ENCODE measurements at places on chromosomes 7 and 10.
A peak's percentile ranks its signal among the peaks of the same experiment; 100 is the strongest.

GRCh38 chr10:36765782-36766414 lies 359.5 kb upstream of the ANKRD30A start:
- DNase-seq, result no peak

GRCh38 chr7:7251742-7252141 lies 69.4 kb downstream of the C1GALT1 start:
- DNase-seq, result no peak

DNA sequence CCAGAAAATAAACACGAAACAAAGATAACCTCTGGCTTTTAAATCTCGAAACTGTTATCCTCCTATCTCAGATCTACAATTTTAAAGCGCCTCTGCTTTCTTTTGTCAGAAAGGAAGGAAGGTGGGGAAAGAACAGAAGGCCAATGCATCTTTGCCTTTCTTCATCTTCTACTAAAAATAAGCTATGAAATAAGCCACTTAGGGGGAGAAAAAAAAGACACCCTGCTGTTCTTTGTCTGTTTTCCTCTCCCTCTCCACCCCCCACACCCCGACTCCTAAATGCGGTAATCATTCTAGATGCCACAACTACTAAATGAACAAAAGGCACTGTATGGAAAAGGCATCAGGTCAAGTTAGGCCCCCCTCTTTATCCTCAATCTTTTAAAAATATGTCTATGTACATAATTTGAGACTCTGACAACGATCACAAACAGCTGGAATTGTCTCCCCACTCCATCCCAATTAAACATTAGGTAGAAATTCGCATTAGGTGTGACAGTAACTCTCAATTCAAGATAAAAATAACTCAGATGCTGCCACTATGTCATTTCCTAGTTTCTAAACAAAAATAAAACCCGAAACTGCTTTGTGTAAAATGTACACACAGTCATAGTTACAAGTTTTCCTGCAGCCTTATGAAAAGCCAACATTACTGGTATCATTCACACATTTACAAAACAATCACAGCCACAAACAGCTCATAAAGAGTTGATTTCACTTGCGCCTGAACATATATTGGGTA lies 2.4 kb downstream of the UBE2H start:
- peak; percentile 37 for DNase-seq

DNA sequence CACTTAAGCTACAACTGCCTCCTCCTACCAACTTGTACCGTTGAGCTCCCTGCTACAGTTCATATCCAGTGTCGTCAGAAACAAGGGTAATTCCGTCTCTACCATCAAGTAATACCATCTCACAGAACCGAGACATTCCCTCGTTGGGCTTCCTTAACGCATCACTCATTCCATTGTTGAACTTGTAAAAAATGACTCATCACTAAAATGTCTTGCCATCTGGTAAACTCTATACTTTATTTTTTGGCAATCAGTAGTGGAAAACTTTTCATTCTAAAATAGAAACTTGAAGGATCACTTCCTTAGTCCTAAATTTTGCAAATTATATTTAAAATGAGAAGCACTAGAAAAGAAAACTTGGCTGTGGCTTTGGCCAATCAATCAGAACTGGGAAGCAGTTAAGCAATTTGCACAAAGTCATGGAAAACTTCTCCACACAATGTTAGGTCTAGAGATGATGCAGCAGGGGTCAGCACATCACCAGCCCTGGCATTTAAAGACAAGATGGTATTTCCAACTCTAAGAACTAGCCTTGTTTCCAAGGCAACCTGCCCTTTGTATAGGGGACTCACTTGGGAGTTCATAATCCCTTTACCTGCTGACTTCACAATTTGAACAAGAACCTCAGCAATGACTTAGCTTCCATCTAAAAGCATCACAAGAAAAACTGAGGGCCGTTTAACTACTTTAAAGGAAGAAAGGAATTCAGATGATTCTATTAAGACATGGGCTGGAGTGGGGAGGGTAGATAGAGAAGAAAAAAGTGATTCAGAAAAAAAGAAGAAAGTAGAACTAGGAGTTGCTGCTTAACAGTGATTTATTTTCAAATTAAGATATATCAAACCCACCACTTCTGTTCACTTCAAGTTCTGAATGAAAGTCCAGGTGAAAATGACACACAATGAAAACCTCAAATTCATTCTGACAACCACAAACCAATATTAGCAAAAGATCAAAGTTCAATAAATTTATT lies 288.1 kb downstream of the PARD3 start:
- no peak for DNase-seq

DNA sequence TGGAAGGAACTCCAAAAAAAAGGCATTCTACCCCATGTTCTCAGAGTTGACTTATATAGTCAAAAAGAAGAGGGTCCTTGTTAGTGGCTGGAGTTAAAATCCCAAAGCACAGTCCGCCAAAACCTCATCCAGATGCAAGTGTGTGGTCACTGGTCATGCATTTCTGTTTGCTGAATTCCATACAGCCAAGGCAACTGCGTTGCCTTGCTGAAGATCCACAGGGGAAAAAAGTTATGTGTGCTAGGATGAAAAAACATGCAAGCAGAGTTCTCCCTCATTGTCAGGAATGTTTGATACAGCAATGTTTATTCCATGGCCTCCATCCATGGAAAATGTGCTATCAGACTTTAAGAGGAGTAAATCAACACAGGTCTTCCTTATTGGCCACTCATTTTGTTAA lies 213.1 kb downstream of the CREB5 start:
- DNase-seq, result no peak

GRCh38 chr7:24425664-24426063 lies 141.7 kb downstream of the NPY start:
- no peak for DNase-seq

- no peak for DNase-seq
Measured at GRCh38 chr7:133735222-133735621, 391.9 kb upstream of the LRGUK start.

GRCh38 chr10:96642973-96643372 lies 56.2 kb upstream of the TM9SF3 start:
- DNase-seq, result peak; percentile 86

DNA sequence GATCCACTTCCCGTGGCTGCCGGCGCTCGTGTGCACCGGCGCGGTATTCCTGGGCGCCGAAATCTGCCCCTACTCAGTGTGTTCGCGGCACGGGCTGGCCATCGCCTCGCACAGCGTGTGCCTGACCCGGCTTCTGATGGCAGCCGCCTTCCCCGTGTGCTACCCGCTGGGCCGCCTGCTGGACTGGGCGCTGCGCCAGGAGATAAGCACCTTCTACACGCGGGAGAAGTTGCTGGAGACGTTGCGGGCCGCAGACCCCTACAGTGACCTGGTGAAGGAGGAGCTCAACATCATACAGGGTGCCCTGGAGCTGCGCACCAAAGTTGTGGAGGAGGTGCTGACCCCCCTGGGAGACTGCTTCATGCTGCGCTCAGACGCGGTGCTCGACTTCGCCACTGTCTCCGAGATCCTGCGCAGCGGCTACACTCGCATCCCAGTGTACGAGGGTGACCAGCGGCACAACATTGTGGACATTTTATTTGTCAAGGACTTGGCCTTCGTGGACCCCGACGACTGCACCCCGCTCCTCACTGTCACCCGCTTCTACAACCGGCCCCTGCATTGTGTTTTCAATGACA lies 1.3 kb downstream of the CNNM1 start:
- DNase-seq, result no peak

DNA sequence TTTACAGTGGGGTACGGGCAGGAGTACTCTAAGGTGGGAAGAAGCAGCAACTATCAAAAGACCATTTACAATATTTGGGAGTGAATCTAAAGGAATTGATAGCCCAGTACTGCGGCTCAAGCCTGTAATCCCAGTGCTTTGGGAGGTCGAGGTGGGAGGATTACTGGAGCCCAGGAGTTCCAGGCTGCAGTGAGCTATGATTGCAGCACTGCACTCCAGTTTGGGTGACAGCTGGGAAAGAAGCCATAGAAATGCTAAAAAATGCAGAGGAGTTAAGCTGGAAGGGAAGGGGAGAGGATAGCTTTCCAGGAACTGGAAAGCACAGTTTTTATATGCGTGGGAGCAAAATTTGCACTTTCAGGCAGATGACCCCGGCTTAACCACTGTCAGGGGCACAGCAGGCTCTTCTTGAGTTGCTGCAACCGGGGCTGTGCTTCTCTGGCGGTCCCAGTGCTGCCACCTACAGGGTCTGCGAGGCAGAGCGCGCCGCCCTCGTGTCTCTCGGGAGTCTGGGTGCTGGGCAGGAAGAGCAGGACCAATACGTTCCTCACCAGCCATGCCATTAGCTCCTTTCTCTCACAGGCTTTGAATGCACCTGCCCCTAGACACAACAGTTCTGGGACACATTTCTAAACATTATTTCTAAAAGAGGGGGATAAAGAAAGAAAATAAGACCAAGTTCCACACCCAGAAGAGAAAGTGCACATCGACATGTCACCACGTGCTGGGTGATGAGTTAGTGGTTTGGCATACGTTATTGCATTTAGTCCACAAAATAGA lies 10.1 kb upstream of the BMPER start:
- peak; percentile 87 for DNase-seq

DNA sequence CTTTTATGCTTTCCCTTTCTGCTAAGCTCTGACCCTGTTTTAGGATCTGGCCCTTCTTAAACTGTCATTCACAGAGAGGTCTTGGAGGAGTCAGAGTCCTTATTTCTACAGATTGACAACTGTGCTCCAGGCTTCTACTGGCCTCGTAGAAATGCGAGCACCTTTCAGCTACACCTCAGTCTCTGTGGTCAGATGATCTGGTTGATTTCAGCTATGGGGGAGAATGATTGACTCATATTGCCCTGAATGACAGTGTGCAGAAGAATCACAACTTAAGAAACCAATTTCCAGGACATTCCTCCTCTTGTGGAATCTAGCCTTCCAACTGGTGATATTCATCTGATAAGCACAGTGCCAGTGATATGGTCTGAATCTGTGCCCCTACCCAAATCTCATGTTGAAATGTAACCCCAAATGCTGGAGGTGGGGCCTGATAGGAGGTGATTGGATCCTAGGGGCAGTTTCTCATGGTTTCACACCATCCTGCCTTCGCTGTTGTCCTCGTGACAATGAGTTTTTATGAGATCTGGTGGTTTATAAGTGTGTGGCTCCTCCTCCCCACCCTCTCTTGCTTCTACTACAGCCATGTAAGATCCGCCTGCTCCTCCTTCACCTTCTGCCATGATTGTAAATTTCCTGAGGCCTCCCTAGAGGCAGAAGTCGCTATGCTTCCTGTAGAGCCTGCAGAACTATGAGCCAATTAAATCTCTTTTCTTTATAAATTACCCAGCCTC lies 14.0 kb upstream of the CYP3A7 start:
- DNase-seq, result no peak

GRCh38 chr10:103543617-103544525 lies 50.4 kb downstream of the NEURL1 start:
- no peak for DNase-seq

GRCh38 chr10:94299417-94299816 lies 63.3 kb downstream of the NOC3L start:
- no peak for DNase-seq

- DNase-seq, result no peak
Measured at GRCh38 chr10:115932099-115932498, 340.9 kb downstream of the GFRA1 start.

DNA sequence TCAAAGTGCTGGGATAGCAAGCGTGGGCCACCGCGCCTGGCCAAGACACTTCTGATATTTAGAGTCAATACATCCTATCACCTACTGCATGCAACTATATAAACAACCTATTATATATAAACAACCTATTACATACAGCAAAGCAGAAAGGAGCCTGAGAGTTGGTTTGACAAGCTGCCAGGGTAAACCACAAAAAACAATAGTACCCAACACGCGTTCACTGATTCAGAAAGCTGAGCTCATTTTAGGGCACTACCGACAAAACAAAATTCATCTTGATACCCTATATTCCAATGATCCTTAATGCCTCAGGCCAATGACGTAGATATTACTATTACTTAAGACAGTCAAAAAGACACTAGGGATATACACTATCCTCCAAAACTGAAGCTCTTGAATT lies 16.2 kb downstream of the MALSU1 start:
- DNase-seq, result no peak

DNA sequence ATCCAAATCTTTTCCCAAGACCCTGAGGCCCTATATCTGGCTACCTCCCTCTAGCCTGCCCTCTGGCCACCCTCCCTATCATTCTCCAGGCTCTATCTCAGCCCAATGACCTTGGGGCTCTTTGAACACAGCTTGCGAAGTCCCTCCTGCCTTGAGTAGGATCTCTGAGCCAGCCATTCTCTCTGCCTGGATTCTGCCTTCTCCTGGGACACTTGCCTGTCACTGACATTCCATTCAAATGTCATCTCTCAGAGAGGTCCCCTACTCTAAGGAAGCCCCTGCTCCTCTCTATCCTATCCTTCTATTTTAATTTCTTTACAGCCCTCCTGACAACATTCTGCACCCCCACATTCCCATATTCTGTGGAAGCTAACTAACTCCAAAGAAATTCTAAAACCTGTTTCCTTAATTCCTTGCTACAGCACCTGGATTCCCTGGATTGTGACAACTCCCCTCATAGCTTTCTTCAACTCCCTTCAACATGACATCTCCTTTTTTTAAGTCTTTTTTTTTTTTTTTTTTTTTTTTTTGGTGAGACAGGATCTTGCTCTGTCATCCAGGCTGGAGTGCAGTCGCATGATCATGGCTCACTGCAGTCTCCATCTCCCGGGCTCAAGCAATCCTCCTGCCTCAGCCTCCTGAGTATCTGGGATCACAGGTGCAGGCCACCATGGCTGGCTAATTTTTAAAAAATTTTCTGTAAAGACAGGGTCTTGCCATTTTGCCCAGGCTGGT lies 81.0 kb upstream of the ASAH2 start:
- no peak for DNase-seq

Measured in colonic mucosa (tissue), 4 donors.